ENCODE measurements at places on chromosomes 6 and 20.

DNA sequence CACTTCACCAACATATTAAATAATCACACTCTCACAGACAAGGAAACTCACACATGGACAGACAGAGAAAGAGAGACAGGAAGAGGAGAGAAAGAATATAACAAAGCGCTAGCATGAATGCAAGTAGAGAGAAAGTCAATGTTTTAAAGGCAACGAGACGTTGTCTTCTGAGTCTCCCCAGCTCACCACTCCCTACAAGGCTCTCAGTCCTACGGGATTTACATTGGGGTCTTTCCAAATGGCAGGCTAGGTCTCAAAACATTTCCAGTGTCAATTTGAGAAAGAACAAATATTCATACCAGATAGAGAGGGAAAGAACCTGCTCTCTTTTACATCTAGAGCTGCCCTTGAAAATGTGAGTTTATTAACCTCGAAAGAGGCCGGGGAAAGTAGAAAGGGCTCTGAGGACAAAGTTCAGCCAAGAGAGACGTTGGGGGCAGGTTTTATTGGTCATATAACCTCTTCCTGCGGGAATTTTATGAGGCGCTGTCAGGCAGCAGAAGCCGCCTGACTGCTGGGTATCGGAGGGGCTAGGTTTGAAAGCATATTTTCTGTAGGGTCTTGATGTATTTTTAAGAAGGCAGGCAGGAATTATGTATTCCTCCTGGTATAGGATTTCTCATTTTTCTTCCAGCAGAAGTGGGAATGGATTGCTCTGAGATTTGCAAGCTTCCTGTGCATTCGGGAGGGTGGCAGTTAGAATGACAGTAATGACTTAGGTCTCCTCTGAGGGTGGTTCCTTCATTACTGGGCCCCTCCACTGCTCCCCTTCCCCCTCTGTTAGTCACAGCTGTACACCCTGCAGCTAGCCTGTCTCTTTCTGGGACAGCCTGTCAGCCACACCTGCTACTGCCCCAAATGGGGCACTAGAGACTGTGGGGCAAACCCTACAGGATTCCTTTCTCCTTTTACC is 34.4 kb upstream of the KIF16B start:
- DNase-seq = no peak

GRCh38 chr6:29813809-29814208 is 13.8 kb upstream of the HLA-G start:
- DNase-seq = peak; percentile 5

- DNase-seq = peak; percentile 50
Measured at GRCh38 chr6:44051515-44051914, 75.7 kb downstream of the MRPL14 start.

- DNase-seq = no peak
Measured at GRCh38 chr6:165799391-165800153, 136.5 kb upstream of the PDE10A start.

GRCh38 chr6:132752255-132752654 is 5.4 kb downstream of the VNN2 start:
- no peak for DNase-seq

GRCh38 chr6:44918671-44919296 is 409.3 kb upstream of the RUNX2 start:
- DNase-seq = no peak

GRCh38 chr20:41147767-41148191 is 10.4 kb downstream of the PLCG1 start:
- DNase-seq = peak; percentile 93

- no peak for DNase-seq
Measured at GRCh38 chr6:42168650-42169049, 4.5 kb upstream of the GUCA1A start.

- peak; percentile 34 for DNase-seq
Measured at GRCh38 chr6:140462453-140463311, 1088.2 kb upstream of the CITED2 start.

- no peak for DNase-seq
Measured at GRCh38 chr6:69438113-69438512, 358.7 kb downstream of the LMBRD1 start.

GRCh38 chr6:68080074-68080473 is 555.0 kb upstream of the ADGRB3 start:
- no peak for DNase-seq

- peak; percentile 76 for DNase-seq
Measured at GRCh38 chr6:17705778-17706579, 746 bp downstream of the NUP153 start.

DNA sequence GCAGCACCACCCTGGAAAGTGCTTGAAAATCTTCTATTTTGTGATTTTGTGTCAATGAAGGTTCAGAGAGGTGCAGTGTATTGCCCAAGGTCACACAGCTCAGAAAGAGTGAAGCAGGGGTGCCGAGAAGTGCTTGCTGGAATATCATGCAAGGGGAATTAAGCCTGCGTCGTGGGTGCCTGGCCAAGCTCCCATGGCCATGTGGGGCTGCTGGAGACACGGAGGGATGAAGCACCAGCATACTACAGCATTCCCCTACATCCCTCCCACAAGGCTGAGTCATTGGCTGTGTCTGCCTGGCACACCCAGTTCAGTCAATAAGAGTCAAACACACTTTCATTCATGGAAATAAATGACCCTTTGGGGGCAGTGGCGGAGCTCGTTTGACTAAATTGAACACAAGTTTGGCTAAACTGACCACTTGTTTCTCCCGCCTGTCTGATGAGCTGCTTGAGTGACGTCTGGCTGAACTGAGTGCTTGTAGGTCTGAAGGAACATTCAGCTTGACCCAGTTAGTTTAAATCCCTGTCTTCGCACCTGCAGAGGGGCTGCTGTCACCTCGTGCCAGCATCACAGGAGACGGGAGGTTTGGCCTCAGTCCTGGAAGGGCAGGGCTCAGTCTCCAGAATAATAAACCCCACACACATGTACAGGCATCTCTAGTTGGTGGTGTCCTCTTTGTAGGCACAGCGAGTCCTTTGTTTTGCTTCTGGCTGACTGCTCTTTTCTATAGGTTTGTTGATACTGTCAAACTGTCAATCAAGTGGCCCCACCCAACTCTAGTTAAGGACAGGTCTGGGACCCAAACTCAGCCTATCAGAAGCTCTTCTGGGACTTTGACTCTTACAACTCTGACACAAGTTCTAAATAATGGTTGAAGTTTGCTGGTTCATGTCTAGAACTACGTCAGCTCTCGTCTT is 8.4 kb upstream of the TGM2 start:
- peak; percentile 73 for DNase-seq

Data from dermis blood vessel endothelial cell (primary cell).